NCI-H1417 treated with DMSO at 0.1 percent for 48 hours (cell line): ENCODE measurements at places on chromosomes 16 and 17.
A peak's percentile ranks its signal among the peaks of the same experiment; 100 is the strongest.

GRCh38 chr17:42230225-42230624 is 35.9 kb upstream of the GHDC start:
- no peak for DNase-seq

- DNase-seq = no peak
Measured at GRCh38 chr17:44297975-44298374, 10.4 kb upstream of the RUNDC3A start.

- DNase-seq = no peak
Measured at GRCh38 chr17:53807286-53807685, 15.4 kb upstream of the KIF2B start.

- DNase-seq = no peak
Measured at GRCh38 chr17:2487306-2487705, 24.4 kb downstream of the METTL16 start.

DNA sequence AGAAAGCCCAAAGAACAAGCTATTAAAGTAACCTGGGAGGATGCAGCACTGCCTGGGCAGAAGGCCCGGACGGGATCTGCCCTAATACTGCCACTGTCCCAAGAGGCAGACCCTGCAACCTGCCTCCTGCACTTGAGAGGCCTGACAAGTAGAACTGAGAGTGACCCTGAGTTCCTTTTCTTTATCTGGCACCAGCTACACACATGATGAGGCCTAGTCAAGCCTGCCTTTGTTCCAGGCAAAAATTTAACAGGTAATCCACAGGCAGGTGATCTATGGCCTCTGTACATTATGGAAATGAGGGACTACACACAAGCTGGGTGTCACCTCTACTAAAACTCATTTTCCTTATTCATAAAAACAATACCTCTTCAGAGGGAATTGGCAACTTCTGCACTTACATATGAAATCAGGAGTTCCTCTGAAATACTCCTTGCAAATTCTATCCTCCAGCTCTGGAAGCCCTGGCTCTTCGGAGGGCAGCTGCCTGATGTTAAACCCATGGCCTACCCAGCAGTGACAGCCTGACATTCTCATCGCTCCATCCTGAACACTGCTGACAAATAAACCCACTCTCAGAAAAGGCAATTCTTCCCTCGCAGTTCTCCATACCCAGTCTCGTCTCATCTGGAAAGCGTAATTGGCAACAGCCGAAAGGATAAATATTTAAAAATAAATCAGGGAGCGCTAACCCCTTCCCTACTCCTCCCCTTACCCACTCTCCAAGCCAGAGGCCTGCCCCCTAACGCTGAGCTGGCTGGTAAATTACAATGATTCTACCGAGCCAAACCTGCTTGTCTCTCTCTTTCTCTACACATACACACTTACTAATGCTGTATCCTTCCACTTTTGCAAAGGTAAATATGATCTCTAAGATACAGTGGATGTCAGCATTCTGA is 2.5 kb upstream of the ZFHX3 start:
- DNase-seq = no peak

DNA sequence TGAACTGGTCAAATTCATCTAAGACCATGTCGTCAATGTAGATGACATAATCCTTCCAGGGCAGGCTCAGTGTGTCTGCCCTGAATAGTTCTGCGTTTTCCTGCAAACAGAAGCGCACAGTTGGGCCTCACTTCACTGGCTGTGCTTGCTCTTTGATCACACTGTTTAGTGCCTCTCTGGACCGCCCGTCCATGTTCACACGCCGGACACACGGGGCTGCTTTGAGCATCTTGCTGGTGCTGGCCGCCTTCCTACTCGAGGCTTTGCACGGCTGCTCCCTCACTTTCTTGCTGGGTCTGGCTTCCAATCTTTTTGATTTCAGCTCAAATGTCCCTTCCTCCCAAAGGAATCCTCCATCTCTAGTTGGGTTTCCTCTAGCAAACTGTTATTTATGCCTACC is 37.4 kb downstream of the DNAH17 start:
- DNase-seq = no peak

- DNase-seq = no peak
Measured at GRCh38 chr17:68318103-68318991, 27.1 kb downstream of the ARSG start.

DNA sequence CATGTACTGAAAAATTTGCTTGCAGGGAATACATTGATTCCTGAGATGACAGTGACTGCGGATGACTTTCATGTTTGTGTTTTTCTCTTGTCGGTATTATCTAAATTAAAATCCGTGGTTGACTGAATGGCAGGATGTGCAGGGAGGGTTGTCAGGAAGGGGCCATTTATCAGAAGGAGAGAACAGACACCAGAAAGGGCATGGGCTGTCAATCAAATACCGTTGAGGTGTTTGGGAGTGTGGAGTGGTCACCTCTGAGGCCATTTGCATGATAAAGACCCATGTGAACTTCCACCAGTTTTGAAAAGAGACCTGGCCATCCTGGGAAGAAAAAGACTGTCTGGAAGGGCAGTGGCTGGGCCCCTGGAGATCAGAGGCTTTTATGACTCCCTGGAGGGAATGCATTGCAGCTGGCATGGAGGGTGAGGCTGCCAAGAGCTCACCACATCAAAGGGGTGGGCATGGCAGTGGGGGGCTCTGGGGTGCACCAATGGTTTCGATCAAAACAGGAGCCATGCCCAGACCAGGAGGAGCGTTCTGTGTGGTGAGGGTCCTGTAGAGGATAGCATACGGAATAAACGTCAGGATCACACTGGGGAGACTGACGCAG is 67.1 kb downstream of the CYLD start:
- no peak for DNase-seq

DNA sequence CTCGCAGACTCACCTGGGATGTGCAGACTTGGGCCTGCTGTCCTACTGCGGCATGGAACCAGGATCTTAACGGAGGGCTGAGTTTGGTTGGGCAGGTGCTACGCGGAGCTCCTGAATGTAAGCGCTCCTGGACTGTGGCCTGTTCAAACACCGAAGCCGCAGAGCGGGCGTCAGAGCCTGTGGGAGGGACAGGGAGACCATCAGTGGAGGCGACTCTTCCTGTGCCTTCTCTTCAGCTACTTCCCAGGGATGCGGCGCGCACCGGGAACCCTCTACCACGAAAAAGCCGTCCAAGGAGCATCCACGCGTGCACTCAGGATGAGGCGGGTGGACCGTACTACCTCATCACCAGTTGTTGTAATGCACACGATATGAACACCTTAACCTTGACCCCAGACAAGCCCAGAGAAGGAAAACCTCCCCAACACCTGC is 2.0 kb downstream of the USP36 start:
- DNase-seq = no peak

- peak; percentile 22 for DNase-seq
Measured at GRCh38 chr16:13923703-13924298, 3.8 kb downstream of the ERCC4 start.

GRCh38 chr17:5769593-5770354 is 185.5 kb upstream of the NLRP1 start:
- peak; percentile 90 for DNase-seq

DNA sequence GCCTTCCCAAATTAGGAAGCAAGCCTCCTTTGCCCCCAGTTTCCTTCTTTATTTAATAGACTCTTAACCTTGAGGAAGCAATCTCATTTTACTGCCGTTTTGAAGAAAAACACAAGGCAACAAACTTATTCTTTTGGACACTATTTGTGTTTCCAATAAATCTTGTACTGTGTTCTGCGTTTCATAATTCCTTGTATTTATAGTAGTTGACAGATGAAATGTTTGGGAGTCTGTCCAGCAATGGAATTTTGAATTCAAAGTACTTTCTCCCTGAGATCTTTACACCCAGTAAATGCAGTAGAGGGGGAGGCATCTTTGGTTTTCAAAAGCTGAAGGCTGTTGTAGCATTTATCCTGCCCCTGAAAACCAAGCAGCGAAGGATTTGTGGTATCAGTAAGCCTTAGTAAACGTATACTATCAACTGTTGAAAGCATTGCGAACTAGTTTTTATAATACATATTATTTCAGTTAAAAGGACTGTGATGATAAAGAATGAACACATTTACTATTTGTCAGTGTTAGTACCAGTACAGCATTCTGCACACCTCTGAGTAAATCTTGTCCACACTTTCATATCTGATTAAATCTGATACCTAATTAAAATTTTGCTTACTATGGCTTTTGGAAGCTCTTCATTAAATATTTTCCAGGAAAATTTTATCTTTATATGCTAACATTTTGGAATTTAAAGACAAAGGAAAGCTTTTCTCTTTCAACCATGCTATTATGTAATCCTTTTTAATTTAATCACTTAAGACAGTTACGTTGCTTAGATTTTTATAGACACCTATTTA is 83.1 kb downstream of the TNRC6C start:
- no peak for DNase-seq

- DNase-seq = no peak
Measured at GRCh38 chr17:32318071-32318470, 23.9 kb downstream of the C17orf75 start.

- DNase-seq = no peak
Measured at GRCh38 chr17:27667656-27668487, 36.9 kb downstream of the LGALS9 start.

- DNase-seq = no peak
Measured at GRCh38 chr17:63714550-63715277, 14.8 kb upstream of the LIMD2 start.

DNA sequence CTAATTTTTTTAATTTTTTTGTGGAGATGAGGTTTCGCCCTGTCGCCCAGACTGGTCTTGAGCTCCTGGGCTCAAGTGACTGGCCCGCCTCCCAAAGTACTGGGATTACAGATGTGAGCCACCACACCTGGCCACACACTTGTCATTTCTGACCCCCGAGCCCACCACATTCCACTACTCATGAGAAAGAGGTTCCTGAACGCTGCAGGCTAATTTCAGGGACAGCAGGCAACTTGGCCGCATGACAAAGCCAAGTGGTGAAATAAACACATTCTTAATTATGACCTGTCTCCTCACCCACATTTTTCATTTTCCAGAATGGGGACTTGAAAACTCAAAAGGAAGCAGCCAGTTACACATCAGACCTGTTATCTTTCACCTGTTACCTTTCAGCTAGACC is 114.5 kb downstream of the ABCC6 start:
- DNase-seq = no peak

DNA sequence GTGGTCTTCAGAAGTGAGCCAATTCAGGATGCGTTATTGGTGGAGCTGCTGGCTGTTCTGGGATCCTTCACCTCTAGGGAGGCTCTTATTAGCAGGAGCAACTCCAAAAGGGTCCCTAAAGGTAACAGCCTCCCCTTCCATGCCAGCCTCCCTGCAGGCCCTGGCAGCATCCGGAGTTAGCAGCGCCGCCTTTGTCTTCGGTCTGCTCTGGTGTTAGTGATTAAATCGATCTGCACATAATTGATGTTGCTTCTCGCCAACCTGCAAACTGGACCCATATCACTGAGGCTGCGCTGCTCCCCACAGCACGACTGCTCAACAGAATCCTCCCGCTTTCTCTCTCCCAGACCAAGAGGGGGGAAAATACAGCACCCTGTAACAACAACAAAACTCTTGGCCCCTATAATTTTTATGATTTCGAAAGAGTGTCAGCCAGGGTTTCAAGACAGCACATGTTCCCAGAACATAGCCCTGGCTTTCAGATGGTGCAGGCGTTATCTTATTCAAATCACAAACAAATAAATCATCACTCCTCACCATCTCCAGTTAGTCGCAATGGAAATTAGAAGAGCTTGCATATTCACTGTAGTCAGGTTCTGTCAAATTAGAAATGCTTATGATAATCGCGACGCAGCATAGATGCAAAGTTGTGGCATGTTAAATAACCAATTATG is 76.0 kb downstream of the IRX3 start:
- DNase-seq = no peak

DNA sequence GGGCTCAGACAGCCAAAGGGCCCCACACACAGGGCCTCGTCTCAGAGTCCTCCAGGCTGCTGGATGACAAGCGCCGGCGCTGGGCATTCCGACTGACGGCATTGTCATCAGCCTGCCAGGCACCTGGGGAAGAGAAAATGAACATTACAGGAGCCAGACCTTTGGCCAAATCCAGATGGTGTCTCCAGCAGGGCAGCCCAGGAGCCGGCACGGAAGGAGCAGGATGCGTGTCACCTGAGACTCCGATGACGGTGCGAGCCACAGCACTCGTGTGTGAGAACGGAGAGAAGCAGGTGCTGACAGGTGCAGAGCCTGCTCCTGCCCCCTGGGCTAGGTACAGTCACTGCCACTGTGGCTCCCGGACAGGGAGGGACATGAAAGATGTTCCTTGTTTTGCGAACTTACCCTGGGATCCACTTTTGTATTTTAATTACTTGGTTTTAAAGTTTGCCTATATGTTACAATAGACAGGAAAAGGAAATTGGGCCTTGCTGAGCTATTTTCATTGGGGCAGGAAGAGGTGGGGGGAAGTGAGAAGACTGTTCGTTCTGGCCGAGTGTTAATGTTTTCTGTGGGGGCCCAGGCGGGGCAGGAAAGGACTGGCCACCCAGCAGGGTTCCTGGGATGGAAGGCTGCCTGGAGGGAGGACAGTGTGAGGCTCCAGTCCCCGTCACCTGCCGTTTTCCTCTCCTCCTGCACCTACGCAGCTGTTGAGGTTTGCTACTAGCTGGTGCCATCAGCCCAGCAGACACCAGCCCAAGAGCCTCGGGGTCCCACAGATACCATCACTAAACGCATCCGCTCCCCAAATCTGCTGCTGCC is 4.4 kb upstream of the FOXJ1 start:
- DNase-seq = no peak

DNA sequence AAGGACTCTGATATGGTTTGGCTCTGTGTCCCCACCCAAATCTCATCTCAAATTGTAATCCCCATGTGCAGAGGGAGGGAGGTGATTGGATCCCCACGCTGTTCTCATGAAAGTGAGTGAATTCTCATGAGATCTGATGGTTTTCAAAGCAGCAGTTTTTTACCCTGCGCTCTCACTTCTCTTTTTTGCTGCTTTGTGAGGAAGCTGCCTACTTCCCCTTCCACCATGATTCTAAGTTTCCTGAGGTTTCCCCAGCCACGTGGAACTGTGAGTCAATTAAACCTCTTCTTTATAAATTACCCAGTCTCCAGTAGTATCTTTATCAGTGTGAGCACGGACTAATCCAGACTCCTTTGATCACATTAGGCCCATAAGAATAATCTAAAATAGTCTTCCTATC is 719.7 kb upstream of the CDH8 start:
- DNase-seq = no peak

- DNase-seq = no peak
Measured at GRCh38 chr17:79777120-79777893, 641 bp upstream of the CBX2 start.

- DNase-seq = no peak
Measured at GRCh38 chr17:72646176-72646575, 446.3 kb downstream of the SLC39A11 start.

DNA sequence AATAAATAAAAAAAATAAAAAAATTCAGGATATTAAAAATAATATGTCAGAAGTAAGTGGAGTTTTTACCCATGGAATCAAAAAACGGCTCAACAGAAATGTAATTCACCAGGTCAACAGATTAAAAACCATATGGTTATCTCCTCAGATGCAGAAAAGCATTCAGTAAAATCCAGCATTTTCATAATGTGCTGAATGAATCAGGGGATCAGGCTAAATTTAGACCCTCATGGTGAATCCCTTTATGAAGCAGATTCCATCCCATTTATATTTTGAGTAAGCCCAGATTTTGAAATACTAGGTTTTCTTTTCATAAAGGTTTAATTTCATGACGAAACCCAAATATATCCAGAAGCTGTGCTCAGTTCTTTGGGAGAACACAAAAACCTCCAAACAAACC is 84.4 kb downstream of the OR1D5 start:
- no peak for DNase-seq
